Activated naive CD4-positive, alpha-beta T cell (primary cell): ENCODE measurements at places on chromosomes 3 and 15.
A peak's percentile ranks its signal among the peaks of the same experiment; 100 is the strongest.

DNA sequence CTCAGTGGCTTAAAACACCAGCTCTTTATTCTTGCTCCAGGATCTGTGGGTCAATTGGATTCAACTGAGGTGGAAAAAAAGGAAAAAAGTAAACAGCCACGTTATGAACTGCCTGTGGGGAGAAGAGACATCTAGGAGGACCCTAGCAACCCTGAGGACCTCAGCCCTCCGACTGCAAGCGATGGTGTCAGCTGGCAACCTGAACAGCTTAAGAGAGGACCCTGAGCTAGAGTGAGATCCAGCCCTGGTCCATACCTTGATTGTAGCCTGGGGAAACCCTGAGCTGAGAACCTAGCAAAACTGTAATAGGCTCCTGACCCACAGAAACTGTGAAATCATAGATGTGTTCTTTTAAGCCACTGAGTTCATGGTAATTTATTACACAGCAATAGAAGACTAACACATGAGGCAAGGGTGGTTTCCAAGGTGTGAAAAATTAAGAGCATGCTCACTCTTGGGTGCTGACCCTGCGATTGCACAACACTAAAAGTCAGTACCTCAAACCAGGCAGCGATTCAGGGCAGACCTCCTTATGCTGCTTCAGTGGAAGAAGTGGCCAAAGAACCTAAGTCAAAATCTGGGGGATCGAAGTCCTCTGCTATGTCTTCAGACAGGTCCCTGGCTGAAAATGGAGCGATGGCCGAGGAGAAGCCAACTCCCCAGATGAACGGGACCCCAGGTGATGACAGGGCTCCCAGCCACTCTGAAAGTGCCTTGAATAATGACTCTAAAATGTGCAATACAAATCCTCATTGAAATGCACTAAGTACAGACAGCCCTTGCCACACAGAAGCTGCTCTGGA lies 57.7 kb downstream of the GASK1A start:
- no peak for DNase-seq

DNA sequence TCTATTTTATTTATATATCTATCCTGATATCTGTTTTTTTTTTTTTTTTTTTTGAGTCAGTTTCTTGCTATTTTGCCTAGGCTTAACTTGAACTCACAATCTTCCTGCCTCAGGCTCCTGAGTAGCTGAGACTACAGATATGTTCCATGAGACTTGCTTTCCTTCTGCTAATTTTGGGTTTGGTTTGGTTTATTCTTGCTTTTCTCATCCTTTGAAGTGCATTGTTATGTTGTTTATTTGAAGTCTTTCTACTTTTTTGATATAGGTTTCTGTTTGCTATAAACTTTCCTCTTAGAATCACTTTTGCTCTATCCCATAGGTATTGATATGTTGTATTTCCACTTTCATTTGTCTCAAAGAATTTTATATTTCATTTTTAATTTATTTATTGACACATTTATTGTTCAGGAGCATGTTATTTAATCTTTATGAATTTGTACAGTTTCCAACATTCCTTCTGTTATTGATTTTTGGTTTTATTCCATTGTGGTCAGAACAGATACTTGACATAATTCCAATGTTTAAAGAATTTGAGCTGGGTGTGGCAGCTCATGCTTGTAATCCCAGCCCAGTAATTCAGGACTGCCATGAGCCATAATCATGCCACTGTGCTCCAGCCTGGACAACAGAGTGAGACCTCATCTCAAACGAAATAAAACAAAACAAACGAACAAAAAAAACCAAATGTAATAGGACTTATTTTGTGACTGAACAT lies 62.3 kb upstream of the PLSCR4 start:
- no peak for DNase-seq

- DNase-seq, result no peak
These were observed 20.8 kb downstream of the CCR1 start for GRCh38 chr3:46187341-46187700.

DNA sequence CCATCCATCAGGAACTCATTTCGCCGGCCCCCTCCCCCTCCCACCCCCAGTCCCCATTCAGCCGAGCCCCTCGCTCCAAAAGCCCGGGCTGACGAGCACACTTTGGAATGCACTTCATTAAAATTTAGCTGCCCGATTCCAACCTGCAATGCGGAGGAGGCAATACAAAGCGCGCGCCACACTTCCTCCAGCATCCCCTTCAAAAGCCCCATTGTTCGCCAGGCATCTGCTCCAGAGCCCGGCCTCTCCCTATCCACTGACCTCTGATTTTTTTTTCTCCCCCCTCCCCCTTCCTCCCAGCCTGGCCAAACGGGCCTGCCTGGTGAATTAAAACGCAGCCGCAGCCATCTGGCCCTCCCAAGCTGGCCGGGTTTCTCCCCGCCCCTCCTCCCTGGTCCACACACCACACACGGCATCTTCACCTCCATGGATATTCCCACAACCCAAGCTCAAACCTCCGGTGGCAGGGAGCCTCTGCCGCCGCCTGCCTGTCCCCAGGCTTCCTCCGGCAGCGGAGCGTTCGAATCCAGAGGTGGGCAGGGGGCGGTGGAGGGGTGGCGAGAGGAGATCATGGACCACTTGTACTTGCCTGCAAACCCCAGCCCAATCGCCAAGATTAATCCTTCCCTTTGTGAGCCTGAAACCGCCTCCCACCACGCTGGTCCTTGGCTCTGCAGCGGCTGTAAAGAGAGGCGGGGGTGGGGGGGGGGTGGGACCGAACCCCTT lies 441.3 kb downstream of the MAGI1 start:
- no peak for DNase-seq

- no peak for DNase-seq
These were observed 4.6 kb upstream of the CIDEC start for GRCh38 chr3:9884555-9885165.

- peak; percentile 20 for DNase-seq
These were observed 15.6 kb downstream of the TEX264 start for GRCh38 chr3:51686512-51687215.

DNA sequence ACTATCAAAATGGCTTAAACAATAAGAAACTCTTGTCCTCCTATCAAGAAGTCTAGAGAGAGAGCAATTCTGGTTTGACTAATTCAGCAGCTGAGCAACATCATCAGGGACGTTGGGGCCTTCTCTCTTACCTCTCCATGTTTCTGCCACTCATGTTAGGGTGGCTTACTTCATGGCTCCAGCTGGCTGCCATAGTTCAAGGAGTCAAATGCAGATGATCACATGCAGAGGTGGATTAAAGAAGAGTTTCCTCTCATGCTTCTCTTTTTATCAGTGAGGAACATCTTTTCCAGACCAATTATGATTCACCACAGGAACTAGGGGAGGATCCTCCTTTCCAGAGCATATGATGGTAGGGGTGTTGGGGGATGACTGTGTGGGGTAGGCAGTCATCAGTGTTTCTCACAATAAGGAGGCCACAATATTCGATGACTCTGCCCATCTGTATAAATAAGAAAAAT lies 45.5 kb downstream of the NEK11 start:
- DNase-seq, result no peak

DNA sequence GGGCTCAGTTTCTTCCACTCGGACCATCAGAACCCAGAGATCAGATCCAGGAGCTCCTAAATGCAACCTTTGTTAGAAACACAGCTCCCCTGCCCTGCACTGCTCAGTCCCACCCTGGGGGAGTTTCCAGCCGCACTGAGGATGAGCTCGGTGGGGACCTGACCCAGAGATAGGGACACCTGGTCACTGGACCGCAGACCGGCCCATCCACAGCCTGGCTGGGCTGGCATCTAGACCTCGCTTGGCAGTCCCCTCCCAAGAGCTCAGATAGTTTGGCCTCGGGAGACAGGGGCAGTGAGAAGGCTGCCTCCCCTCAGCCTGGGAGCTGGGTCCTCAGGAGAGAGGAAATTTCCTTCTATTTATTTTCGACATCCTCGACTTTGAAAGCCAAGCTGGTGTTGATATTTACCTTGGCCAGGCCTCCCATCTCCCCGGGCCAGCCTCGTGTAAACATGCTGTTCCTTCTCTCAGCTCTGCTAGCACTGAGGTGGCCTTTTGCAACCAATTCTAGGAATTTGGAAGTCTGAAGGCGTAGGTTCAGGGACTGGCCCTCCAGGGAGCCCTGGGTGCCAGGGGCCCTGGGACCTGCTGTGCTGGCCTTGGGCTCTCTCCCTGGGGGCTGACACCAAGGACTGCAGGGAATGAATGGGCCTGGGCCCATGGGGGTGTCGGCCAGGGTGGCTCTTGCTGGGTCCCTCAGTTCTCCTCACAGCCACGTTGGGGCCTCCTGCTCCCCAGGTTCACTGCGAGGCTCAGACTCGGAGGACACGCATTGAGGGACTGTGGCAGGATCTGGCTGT lies 90.1 kb downstream of the VGLL4 start:
- DNase-seq, result no peak

- DNase-seq, result no peak
These were observed 515.5 kb downstream of the CADM2 start for GRCh38 chr3:85474241-85474640.

GRCh38 chr3:177610262-177610661 lies 413.0 kb upstream of the TBL1XR1 start:
- DNase-seq, result no peak

DNA sequence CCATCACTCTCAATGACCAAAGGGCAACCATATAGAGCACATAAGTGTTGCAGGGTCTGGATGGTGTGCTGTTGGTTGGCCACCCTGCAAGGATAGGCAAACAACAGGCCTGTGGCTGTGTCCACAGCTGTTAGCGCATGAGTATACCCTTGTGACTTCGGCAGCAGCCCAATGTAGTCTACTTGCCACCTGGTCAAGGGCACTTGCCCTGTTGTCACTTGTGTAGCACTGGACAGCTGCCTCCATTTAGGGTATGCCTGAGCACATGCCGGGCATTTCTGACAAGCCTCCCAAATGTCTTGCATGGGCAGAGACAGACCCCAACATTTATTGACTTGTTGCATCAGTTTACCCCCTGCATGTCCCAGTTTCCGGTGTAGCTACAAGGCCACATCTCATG lies 12.8 kb downstream of the CCRL2 start:
- DNase-seq, result no peak

DNA sequence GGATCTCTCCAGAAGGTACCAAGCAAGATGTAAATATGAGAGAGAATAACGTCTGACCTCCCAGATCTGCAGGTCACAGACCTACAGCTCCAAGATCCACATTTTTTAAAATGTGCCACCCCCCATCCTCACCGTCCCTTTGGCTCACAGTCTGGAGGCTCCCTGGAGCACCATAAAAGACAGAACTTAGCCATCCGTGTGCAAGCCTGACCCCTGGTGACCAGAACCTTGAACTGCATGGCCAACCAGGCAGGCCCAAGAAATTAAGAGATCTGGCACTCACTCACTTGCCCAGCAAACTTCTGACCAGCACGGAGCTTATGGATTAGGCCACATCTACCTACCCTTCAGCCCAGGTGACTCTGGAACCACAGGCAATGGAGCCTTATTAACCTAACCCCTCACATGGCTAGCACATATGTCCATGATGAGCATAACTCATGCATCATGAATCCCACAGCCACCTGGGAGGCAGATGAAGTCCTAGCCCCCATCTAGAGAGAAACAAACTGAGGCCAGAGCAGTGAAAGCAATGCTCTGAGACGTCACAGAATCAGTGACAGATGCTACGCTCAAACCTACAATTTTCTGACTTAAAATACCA lies 275.3 kb downstream of the UACA start:
- DNase-seq, result peak; percentile 61

GRCh38 chr15:34038871-34039789 lies at the start of gene AVEN:
TSS of gene AVEN (minus strand) at chr15:34039204. CDS start at chr15:34039046, 158 bp downstream.
- DNase-seq, result peak; percentile 54

GRCh38 chr15:59999612-60000112 lies 4.4 kb upstream of the FOXB1 start:
- no peak for DNase-seq

DNA sequence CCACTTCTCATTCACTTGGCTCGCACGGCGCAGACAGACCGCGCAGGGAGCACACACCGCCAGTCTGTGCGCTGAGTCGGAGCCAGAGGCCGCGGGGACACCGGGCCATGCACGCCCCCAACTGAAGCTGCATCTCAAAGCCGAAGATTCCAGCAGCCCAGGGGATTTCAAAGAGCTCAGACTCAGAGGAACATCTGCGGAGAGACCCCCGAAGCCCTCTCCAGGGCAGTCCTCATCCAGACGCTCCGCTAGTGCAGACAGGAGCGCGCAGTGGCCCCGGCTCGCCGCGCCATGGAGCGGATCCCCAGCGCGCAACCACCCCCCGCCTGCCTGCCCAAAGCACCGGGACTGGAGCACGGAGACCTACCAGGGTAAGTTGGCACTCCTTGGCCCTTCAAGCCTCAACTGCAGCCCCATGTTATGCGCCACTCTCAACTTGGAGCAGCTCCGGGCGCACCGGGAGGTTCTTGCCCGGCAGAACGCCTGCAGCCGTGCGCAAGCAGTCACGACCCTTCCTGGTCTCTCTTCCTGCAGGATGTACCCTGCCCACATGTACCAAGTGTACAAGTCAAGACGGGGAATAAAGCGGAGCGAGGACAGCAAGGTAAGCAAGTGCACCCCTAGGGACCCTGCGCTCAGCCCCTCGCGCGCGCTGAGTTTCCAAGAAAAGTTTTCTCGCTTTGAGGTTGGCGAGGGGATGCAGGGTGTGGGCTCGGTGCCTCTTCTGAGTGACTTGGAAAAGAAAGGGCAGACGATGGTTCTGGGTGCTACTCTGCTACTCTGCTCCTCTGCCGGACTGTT lies at the start of gene BHLHE40:
BHLHE40 (plus strand) TSS at position 10 of the 801 bp plus-strand sequence; CDS start at position 292, 282 bp downstream.
- DNase-seq, result no peak

- DNase-seq, result no peak
These were observed 35.4 kb downstream of the ARHGAP31 start for GRCh38 chr3:119329551-119329950.

DNA sequence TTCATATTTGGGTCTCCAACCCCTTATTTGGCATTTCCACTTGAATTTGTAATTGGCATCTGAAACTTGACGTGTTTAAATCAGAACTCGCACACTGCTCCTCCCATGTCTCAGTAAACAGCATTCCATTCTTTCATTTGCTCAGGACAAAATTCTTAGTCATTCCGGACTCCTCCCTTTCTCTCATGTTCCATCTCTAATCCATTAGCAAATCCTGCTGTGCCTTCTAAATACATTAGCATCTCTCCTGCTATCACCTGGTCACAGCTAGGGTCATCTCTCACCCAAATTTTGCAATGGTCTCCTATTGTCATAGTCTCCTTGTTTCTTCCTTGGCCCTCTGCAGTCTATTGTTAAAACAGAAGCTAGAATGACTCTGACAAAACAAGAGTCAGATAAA lies 119.9 kb upstream of the CADPS start:
- DNase-seq, result no peak

DNA sequence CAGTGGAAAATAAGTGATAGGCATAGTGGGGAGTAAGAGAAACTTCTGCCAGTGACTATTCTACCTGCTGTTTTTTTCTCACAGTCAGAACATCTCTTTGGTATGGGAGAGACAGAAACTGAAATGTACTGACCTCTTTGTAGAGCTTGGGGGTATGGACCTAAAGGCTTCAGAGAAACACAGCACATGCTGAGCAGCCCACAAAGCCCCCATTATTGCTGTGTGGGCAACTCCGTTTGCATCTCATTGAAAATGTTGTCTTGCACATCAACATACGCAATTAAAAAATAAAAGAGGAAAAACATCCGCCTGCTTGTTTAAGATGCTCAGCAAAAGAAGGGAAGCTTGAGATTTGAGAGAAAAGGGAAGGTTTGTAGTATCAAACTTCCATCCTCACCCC lies 443.4 kb upstream of the SEMA6D start:
- DNase-seq, result no peak
